IMR-90 (cell line): ENCODE measurements at places on chromosomes 16 and 17.
A peak's percentile ranks its signal among the peaks of the same experiment; 100 is the strongest.

GRCh38 chr17:610276-610675 is 104.4 kb downstream of the VPS53 start:
- peaks cover 11% of the 10 kb centered on the region; the same call in 1 of the 2 replicates for H3K4me1 ChIP-seq
- peaks cover 5% of the 10 kb centered on the region for H3K36me3 ChIP-seq
- H3K27ac ChIP-seq: no peak overlapping the region

GRCh38 chr17:3879186-3879585 is 13.7 kb downstream of the CAMKK1 start:
- H3K27me3 ChIP-seq: no peaks in the 10 kb centered on the region
- H3K36me3 ChIP-seq: peaks cover 10% of the 10 kb centered on the region
- H3K4me1 ChIP-seq: peaks cover 5% of the 10 kb centered on the region; the same call in 1 of the 2 replicates
- peak; percentile 73 for DNase-seq
- no peak overlapping the region for H3K27ac ChIP-seq

DNA sequence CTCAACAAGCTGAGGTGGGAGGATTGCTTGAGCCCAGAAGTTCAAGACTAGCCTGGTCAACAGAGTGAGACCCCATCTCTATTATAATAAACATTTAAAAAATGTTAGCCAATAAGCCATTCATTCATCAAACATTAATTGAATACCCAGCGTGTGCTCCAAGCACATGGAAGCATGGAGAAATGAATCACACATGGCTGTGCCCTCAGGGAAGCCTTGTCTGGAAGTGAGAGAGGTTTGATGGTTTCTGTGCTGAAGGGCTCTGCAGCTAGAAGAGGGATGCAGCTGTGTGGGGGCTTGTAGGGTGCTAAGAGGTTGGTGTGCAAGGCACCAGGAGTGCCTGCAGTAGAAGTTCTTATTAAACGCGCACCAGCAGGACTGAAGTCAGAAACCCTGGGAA is 11.2 kb downstream of the CYB5D2 start:
- H3K4me1 ChIP-seq: peaks cover 5% of the 10 kb centered on the region; the same call in 1 of the 2 replicates
- no peak overlapping the region for H3K4me3 ChIP-seq
- no peak overlapping the region for H3K27ac ChIP-seq
- H3K27me3 ChIP-seq: no peaks in the 10 kb centered on the region
- H3K36me3 ChIP-seq: peaks cover 23% of the 10 kb centered on the region

DNA sequence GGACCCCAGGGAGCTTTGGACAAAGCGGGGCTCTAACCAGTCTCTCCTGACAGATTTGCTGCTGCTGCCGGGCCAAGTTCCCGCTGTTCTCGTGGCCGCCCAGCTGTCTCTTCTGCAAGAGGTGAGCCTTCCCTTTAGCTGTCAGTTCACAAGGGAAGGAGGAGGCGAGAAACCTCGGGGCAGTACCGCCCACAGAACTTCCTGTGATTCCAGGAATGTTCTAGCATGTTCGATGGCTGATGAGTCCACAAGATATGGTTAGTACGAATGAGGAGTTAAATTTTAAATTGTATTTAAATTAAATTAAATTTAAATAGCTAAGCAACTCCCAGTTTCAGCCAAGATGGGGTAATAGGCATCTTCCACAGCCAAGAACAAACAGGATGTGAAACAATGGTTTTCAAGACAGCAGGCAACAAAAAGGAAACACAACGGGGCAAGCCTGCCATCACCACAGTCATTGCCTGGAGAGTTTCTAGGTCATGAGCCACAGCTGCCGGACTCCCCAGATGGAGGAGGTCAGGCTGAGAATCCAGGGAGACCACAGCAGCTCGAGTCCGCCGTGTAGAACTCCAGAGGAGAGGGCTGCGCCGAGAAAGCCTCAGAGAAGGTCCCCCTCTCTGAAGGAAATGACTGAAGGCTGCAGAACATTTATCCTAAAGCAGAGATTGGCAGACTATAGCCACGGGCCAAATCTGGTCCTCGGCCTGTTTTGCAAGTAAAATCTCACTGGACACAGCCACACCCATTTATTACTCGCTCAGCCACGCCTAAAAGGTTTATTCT is 9.5 kb upstream of the TCF25 start:
- no peak overlapping the region for H3K4me3 ChIP-seq
- peak; percentile 40 for DNase-seq
- H3K27ac ChIP-seq: no peak overlapping the region
- H3K4me1 ChIP-seq: peaks cover 6% of the 10 kb centered on the region
- no peaks in the 10 kb centered on the region for H3K27me3 ChIP-seq

DNA sequence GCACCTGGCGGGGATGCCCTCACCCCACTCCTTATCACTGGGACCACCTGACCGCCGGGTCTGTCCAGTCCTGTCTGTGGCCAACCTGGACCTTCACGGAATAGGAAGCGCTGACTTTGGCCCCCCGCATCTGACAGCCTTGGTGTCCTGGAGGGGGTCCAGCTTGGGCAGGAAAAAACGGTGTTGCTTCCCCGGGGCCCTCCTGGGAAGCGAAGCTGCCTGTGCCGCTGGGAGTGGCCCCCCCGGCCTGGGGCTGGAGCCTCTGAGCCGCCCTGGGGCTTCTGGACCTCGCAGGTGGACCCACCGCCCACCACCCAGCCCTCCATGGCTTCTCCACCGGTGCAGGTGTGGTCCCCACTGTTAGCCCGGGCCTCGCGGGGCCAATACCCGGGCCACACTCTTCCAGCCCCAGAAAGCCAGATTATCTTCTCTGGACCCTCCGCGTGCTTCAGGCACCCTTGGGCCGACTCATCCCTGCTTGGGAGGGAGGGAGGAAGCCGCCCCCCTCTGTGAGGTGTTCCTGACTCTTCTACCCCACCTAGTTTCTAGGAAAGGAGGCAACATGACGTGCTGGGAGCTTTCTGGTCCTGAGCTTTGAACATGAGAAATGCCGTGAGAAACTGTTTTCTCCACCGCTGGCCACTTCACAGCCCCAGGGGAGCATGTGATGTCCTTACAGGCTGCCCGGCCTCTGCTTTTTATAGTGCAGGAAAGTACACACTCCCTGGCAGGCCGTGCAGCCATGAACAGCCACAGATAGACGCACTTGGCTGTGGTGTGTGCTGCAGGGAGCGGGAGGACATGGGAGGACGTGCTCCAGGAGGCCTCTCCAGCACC is 1.1 kb downstream of the C1QTNF1 start:
- H3K27me3 ChIP-seq: peaks cover 2% of the 10 kb centered on the region; the same call in 1 of the 2 replicates
- DNase-seq: no peak
- no peak overlapping the region for H3K27ac ChIP-seq
- H3K4me3 ChIP-seq: peak overlapping the region; percentile 85
- H3K36me3 ChIP-seq: no peaks in the 10 kb centered on the region
- H3K4me1 ChIP-seq: peaks cover 33% of the 10 kb centered on the region
